ENCODE measurements at places on chromosomes 12 and 14.

- no peak for DNase-seq
Observed at GRCh38 chr12:92938018-92938417, 8.9 kb upstream of the EEA1 start.

GRCh38 chr12:131250028-131250950 is 296.6 kb downstream of the ADGRD1 start:
- no peak for DNase-seq

DNA sequence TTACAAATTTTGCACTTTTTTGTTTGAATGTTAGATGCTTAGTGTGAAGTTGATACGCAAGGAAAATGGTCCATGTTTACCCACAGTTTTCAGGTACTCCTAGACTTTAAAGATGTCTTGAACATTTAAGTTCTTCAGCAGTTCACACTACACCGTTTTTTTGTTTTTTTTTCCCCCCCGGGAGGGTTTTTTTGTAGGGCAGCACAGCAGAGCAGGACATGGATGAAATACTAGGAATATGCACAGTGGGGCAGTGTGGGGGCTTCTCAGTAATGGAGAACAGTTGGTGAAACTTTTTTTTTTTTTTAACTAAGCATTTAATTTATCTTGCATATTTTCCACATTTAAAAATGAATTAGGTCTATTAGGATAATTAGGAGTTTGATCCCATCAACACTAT is 4.9 kb downstream of the RAN start:
- DNase-seq, result no peak

- DNase-seq, result no peak
Observed at GRCh38 chr12:104602406-104602805, 145.7 kb downstream of the CHST11 start.

GRCh38 chr12:110600254-110600653 is 13.7 kb upstream of the TCTN1 start:
- no peak for DNase-seq

All from activated effector memory CD4-positive, alpha-beta T cell treated with Interleukin-2 at 50 U/mL for 16 hours (primary cell).